IMR-90 (cell line): ENCODE measurements at places on chromosomes 7 and 10. TPM values are rescaled to one million over a fixed set of nuclear protein-coding genes. Genes with fewer than 3 reads are reported as not detected.

- peak; percentile 40 for DNase-seq
Measured at GRCh38 chr7:118185163-118185860, 1.3 kb downstream of the LSM8 start.

DNA sequence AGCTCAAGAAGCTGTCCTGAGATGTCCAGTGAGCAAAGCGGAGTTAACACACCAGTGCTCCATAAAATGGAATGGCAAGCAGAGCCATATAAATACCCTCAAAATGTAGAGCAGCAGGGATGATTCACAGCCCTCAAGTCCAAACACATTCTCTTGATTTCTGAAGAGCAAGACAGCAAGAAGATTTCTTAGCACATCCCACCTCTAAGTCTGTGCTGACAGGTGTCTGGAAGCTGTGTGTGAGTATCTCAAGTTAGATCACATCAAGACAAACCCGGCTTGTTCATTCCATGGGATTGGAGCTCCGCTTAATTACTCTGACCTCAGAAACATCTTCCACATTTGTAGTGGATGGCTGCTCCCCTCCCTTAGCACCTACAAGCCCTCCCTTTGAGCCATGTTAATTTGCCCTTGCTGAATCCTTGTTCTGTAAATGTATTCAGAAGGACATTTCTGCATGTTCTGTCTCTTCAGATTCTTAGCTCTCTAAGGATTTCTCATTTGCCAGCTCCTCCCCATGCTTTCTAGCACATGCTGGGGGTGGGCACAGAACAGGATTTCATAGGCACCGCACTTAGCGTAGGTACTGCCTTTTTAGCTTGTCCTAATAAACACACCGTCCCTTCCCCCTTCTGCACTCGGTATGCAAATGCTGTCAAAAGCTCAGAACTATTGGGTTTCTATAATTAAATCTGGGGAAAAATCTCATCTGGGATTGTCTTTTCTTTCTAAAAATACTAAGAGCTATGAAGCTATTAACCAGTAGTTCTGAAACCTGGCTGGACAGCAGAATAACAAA is 112.7 kb downstream of the CPXM2 start:
- DNase-seq, result no peak

SP4 gene
- total RNA-seq, result 5.6 and 5.9 TPM in 2 replicates

MRPS16 gene
- 45.3 and 66.1 TPM in 2 replicates for total RNA-seq

- no peak for DNase-seq
Measured at GRCh38 chr10:78934532-78934898, 134.3 kb upstream of the ZMIZ1 start.

GSDME gene
- 78.7 and 88.3 TPM in 2 replicates for total RNA-seq

DNA sequence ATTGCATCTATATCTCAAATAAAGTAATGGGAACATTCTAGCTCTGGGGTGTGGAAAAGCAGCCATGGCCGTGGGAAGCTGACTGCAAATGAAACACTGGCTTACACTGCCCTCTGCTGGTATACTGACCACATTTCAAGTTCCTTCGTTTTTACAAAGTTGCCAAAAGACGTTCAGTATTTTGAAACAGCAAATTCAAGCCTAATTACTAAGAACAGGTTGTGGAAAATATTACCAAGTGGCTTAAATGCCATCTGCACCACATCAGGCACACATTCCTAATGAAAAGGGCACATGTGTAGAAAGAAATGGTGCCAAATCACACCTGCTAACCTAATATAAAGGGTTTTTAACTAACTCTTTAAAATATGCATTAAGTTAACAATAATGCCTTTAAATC is 83.9 kb downstream of the JAZF1 start:
- peak; percentile 72 for DNase-seq

- DNase-seq, result no peak
Measured at GRCh38 chr7:35026150-35026549, 11.1 kb downstream of the DPY19L1 start.

- no peak for DNase-seq
Measured at GRCh38 chr7:8051373-8051772, 82.8 kb downstream of the GLCCI1 start.

- DNase-seq, result no peak
Measured at GRCh38 chr7:13852281-13852968, 137.0 kb downstream of the ETV1 start.

DNA sequence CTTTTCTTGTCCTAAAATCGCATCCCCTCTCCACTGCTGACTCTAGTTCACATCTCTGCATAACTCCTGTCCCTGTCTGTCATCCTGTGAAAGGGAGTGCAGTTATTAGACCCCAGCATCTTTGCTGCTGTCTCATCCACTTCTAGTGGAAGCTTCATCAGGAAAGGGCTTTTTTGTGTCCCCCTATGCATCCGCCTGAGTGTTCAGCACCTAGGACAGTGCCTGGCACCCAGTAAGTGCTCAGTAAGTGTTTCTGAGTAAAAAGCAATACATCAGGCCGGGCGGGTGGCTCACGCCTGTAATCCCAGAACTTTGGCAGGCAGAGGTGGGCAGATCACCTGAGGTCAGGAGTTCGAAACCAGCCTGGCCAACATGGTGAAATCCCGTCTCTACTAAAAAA is 211.8 kb upstream of the FOXK1 start:
- no peak for DNase-seq

SORBS1 gene
- under 0.01 and 0.18 TPM in 2 replicates for total RNA-seq
